AG08395 (cell line): ENCODE measurements at places on chromosomes 5 and 9.
A peak's percentile ranks its signal among the peaks of the same experiment; 100 is the strongest.

DNA sequence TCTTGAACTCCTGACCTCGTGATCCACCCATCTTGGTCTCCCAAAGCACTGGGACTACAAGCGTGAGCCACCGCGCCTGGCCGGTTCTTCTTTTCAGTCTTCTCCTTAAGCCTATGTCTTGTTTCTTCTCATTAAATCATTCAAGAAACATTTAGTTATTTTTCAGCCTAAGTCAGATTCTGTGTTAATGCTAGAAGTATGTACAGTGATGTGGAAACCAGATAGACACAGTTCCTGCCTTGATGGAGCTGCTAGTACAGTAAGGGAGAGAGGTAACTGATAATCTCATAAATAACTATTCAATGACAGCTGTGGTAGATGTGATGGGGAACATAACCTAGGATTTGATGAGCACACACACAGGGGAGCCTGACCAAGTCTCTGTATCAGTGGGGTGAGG, 46.3 kb upstream of the NR3C1 start:
- DNase-seq: no peak

GRCh38 chr5:177378884-177379883, 5.0 kb upstream of the SLC34A1 start:
- peak; percentile 45 for DNase-seq

GRCh38 chr5:72224946-72225463, 95.0 kb downstream of the MRPS27 start:
- DNase-seq: peak; percentile 56

DNA sequence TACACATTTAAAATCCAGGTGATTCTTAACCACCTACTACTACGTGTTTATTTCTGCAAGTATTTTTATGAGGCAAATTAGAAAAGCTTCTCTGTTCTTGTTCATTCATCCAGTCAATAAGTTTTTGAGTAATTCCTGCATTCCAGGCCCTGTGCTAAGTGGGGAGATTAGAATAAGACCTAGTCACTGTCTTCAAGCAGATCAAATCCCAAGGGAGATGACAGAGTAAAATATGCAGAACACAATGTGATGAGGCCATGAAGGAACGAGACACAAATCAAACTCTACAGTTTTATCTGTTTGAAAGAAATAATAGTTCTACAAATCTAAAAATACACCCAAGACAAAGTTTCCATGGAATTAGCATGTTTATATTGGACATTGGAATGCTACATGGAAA, 158.8 kb downstream of the CEP120 start:
- no peak for DNase-seq

GRCh38 chr9:101479338-101480030, 43.9 kb upstream of the ALDOB start:
- no peak for DNase-seq

DNA sequence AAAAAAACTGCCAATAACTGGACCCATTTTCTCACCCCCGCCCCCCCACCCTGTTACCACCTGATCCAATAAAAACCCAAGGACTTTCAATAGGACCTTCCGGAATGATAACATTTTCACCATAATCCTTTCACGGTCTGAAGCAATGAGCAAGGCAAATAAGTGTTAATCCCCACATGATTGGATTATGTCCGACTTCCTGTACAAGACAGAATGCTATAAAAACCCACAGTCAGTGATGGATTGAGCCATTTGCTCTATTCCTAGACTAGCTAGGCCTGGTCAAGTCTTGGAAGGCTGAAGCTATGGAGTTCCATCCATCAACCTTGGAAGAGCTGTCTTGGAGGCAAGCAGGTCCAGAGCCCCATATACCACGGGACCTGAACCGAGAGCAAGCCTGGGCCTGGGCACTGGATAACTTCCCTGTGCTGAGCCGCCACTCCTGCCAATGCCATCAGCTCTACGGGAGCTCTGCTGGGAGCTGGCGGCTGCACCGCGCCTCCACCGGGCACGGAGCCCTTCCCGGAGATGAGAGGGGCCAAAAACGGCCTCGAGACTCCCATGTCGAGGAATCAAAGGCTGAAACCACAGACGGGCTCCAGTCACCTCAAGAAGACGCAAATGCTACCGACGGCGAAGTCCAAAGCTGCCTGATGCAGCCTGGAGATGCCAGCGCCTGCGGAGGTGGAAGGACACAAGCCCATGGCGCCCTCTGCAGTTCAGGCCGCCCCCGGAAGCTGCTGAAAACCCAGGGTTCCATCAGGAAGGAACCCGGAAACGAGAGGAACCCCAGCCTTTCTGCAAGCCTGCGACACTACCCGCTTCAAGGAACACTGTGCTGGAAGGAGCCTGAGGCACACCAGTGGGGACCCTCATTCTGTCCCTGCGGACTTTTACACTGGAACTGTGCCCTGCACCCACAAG, 69.2 kb downstream of the ANXA2R start:
- no peak for DNase-seq
